ENCODE measurements at places on chromosomes 2 and 18.

DNA sequence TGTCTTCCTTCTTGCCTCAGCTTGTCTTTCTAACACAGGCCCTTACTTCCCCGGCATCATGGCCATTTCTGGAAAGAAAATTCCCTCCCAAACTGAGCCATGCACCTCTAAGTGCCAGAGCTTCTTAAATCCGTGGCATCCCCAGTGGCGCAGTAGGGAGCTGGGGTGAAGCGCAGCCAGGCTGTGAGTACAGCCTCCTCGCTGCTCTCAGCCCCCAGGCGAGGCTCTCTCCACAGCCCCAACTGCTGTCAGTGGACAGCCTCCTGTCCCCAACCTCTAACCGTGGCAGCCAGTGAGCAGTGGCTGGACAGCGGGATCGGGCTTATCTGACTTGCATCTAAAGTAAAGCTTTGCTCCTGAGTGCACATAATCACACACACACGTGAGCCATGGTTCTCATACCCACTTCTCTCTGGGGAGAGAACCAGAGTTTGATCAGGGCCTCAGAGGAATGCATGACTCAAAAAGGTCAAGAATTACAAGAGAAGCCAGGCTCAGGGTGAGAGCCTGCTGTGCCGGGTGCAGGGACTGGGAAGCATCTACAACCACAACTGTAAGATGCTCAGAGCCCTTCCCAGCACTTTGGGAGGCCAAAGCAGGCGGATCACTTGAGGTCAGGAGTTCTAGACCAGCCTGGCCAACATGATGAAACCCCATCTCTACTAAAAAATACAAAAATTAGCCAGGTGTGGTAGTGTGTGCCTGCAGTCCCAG, 50.7 kb downstream of the SFXN5 start:
- no peak for DNase-seq

DNA sequence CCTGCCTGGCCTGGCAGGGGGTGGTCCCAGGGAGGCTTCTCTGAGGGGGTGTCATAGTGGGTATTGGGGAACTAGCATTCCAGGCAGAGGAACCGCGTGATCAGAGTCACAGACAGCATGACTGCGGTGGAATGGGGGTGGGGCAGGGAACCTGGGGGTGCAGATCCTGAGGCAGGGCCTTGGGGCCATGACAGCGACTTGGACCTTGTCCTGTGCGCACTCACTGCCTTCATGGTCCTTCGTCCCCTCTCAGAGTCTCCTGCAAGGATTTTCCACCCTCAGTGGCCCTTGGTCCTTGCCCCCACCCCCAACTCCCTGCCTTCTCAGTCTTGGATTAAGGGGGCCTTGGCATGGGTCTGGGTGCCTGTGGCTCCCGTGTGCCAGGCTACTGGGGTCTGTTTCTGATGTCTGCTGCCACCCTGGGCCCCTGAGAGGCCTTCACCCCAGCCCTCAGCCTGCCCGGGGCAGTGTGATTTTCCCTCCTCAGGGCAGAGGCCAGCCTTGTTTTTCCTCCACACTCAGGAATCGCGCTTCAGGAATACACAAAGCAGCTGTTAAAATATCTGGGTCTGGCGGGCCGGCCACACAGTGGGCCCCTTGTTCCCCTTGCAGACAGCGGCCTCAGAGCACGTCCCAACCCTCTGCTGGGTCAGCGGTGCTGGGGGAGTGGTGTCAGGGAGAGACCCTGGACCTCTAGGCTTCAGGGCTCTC, 51.6 kb downstream of the GLI2 start:
- no peak for DNase-seq

GRCh38 chr18:56982766-56983165, 164.1 kb upstream of the BOD1L2 start:
- DNase-seq, result no peak

- no peak for DNase-seq
Observed at GRCh38 chr2:95353613-95354468, 48.7 kb upstream of the FAHD2A start.

- no peak for DNase-seq
Observed at GRCh38 chr2:33598561-33599174, 431 bp downstream of the FAM98A start.

DNA sequence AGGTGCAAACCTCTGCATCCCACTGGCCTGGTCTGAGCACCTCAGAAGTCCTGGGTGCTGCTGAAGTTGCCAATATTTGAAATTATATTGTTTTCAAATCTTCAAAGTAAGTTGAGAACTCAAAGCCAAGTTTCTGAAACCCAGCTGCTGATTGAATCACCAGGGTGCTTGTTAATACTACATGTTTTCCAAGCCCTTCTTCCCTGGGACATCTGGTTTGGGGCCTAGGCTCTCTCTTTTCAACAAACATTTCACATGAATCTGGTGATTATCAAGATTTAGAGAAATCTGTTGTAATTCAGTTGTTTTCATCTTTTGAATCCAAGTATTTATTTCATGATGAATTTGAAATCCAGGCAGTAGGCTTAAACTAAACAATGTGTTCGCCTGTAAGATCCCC, 24.4 kb downstream of the MLPH start:
- no peak for DNase-seq

- DNase-seq, result no peak
Observed at GRCh38 chr2:136286423-136286822, 168.5 kb upstream of the CXCR4 start.

GRCh38 chr2:72562451-72563153, 263.2 kb downstream of the EXOC6B start:
- no peak for DNase-seq

- no peak for DNase-seq
Observed at GRCh38 chr18:6397931-6398566, 16.7 kb downstream of the L3MBTL4 start.

DNA sequence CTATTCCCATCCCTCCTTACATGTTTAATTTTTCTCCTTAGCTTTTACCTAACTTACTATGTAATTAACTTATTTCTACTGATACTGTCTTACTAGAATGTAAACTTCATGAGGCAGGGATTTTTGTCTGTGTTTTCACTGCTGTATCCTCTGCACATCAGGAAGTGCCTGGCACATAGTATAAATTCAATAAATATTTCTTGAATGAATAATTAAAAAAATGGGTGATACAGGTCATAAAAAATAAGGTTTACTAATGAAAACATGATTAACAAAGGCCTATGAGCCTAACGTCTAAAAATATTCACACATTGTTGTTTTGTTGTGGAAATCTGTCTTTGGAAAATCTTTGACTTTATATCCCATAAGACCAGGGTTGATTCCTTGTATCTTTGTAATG, 4.5 kb downstream of the RBKS start:
- DNase-seq, result no peak

DNA sequence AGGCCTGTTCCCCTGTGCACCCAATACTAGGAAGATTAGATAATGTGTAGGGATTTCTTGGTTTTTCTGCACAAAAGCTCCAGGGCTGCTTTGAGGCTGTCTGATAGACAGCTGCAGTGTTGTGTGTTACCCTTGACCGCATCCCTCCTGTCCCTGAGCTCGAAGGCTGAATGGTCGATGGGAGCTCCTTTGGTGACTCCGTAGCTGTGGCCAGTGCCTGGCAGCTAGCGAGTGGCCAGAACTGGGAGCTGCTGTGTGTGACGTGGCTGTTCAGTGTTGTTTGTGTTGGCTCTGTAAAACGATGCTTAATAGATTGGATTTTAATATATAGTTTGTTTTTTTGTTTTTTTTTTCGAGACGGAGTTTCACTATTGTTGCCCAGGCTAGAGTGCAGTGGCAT, 170.0 kb downstream of the AGAP1 start:
- no peak for DNase-seq

DNA sequence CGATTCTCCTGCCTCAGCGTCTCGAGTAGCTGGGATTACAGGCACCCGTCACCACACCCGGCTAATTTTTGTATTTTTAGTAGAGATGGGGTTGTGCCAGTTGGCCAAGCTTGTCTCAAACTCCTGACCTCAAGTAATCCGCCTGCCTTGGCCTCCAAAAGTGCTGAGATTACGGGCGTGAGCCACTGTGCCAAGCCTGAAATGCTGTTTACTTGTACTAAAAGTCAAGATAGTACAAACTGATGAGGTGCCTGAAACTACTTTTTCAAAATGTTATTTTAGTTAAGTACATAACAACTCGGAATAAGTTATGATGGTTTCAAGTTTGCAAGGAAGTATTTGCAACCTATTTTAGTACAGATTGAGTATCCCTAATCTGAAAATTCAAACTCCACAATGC, 85.7 kb downstream of the CEP192 start:
- DNase-seq, result no peak

DNA sequence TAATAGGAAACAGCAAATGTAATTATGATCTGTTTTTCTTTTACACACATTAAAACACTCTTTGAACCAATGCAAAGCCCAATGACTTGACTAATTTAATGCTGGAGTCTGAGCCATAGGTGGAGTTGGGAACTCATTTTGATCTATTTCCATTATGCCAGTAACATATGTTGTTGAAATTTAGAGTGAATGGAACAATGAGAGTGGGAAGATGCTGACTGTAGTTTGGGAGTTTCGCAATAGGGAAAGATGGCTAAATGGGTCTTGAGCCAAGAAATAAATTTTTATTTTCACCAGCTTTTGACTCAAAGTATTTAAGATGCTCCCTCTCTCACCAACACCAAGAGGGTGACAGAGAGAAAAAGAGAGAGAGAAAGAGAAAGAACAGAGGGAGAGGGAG, 246.7 kb downstream of the DLGAP1 start:
- no peak for DNase-seq

- no peak for DNase-seq
Observed at GRCh38 chr2:45180033-45180746, 170.9 kb upstream of the SIX2 start.

GRCh38 chr2:99279969-99280695, 20.9 kb downstream of the LYG1 start:
- DNase-seq, result no peak

GRCh38 chr18:39259736-39260135, 1694.1 kb upstream of the CELF4 start:
- DNase-seq, result no peak

DNA sequence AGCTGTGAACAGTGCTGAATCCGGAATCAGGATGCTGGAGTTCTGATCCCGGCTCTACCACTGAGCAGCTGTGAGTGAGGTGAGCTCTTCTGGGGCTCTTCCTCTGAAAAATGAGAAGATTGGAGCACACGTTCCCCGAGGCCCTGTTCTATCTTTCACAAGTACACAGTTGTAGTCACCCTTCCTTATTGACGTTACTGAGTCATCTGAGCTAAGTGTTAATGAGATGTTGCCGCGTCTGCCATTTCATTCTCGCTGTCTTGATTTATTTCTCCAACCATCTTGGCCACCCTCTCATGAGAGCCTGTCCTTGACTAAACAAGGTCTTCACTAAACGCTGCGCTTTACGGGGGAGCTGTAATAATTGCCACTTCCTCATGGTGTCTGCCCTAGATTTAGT, 31.9 kb upstream of the EFR3B start:
- DNase-seq, result no peak

DNA sequence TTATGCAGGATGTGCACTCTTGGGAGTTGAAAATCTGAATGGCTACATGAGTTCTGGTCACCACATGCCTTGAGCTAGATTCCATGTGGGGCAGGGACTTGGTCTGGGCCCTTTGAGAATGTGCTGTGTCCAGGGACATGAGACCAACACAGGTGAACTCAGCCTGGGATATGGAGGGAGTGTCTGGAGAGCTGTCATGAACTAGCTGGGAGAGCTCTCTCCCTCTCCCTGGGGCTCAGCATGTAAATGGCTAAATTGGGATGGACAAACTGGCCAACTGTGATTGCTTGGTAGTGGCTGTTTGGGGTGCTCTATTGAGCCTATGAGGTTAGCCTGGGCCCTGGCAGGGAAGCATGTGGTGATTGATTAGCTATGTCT, 105.1 kb upstream of the HS6ST1 start:
- DNase-seq, result no peak

- no peak for DNase-seq
Observed at GRCh38 chr18:47265197-47265596, 13.7 kb upstream of the SKOR2 start.

GRCh38 chr18:22742409-22742808, 190.7 kb upstream of the RBBP8 start:
- DNase-seq, result no peak

GRCh38 chr2:41998186-41999127, 49.4 kb upstream of the PKDCC start:
- no peak for DNase-seq

DNA sequence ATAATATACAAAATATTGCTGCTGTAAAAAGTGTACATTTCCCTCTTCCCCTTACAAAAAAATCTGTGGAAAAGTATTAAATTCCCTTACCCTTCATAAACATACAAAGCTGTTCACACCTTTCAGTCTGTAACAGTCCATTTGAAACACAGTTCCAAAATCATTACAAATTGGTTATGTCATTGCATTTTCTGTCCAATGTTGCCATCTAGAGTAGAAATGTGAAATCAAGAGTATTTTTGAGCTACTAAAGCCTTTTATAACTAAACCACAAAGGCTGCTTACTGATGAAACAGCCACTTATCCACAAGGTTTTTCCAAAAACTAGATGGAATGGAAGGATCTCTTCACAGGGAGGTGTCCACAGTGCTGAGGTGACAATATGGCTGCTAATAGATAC, 72.5 kb downstream of the SS18 start:
- DNase-seq, result no peak

DNA sequence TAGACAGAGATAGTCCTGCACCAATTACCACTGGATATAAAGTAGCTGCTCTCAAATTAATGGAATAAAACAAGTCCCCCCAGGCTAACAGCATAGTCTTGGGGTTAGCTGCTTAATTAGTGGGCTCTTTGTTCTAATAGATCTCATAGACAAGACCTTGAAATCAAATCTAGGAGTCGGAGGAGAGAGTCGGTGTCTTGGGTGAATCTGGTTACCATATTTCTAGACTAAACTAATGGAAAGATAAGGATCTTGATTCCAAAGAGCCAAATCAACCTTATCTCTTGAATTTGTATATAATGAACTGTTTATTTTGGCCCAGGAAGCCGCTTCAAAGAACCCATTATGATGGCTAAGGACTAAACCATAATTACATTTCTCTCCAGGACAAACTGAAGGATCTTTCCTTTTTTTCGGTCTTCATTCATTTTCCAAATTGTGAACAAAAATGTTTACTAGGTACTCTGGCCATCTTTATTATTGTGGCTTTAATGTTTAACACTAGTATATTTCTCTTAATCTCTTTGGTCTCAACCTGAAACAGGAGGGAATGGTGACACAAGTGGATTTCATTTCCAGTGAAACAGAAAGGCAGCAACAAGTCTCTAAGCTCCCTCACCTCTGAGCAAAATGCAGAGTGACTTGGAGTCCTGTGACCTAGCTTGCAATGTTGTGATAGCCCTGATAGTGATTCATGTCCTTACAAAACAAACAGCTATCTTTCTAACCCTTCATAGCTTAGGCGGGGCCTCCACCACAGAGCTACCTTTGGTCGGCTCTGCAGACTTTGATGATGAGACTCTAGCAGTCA, 137.9 kb upstream of the PARD3B start:
- DNase-seq, result no peak

DNA sequence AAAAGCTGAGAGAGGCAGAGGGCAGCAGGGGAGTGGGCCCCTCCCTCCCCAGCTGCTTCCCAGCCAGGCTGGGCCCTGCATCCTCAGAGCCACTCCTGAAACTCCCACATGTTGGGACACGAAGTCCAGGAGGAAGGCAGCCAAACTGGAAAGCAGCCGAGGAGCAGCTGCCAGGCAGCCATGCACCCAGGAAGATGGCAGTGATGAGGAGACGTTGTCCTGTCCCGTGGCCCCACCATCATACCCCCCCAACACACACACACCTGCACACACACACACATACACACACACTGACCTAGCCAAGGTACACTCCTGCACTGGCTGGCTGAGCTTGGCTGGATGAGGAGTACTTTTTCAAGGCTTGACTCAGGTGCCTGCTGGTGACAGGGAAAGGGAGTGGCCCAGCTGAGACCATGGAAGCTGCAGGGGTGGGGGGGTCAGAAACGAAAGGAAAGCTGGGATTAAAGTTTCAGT, 106.0 kb downstream of the CYP26B1 start:
- no peak for DNase-seq
